ENCODE measurements at places on chromosomes 12 and 14.

- DNase-seq, result no peak
Observed at GRCh38 chr14:80212023-80212397, 706 bp upstream of the DIO2 start.

- no peak for DNase-seq
Observed at GRCh38 chr12:52285172-52285745, 6.1 kb downstream of the KRT81 start.

DNA sequence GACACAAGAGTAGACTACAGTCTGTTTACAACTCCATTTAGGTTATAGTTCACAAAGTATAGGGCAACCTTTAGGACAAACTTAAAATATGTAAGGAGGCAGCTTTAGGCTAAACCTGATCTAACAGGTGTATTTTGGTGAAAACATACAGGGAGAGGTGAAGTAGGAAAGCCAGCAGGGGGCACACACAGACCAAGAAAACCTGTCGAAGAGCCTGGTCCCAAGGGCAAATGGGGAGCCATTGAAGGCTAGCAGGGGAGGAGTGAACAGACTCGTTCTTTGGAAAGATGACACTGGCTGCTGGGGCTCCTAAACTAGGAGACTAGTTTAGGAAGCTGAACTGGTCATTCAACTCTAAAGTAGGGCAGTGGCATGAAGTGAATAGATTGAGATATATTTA lies 138.8 kb upstream of the WSCD2 start:
- DNase-seq, result no peak

GRCh38 chr12:110042264-110042663 lies 6.1 kb downstream of the C12orf76 start:
- no peak for DNase-seq

DNA sequence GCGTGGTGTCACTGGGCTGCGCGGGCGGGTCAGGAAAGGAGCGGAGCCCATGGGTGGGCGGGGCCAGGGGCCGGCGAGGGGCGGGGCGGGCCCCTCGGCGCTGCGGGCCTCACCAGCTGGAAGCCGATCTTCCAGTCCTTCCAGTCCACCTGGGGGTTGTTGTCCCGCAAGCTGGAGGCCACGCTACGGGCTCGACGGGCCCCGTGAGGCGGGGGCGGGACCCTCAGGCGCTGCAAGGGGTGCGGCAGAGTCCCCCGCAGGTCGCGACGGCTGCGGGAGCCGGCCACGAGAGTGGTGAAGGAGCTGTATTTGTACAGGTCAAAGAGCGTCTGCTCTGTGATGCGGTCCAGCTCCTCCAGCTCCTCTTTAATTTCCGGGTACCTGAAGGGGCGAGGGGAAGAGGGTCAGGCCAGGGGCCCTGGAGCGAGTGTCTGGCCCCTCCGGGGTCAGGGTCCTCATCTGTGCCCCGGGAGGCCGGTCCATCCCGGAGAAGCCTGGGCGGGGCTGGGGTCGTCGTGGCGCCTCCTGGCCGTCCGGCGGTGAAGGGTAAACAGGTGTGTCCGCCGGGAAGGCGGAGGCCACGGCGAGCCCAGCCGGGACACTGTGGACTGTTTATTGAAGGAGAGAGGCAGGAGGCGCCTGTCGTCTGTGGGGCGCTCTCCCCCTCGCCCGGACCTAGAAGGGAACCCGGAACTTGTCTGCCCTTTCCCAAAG lies 11.9 kb downstream of the SCNN1A start:
- no peak for DNase-seq

GRCh38 chr12:93780101-93780641 lies 103.0 kb downstream of the CRADD start:
- DNase-seq, result no peak

- DNase-seq, result no peak
Observed at GRCh38 chr12:28998662-28999120, 150.4 kb upstream of the FAR2 start.

- DNase-seq, result no peak
Observed at GRCh38 chr12:129949651-129950050, 45.8 kb upstream of the TMEM132D start.

DNA sequence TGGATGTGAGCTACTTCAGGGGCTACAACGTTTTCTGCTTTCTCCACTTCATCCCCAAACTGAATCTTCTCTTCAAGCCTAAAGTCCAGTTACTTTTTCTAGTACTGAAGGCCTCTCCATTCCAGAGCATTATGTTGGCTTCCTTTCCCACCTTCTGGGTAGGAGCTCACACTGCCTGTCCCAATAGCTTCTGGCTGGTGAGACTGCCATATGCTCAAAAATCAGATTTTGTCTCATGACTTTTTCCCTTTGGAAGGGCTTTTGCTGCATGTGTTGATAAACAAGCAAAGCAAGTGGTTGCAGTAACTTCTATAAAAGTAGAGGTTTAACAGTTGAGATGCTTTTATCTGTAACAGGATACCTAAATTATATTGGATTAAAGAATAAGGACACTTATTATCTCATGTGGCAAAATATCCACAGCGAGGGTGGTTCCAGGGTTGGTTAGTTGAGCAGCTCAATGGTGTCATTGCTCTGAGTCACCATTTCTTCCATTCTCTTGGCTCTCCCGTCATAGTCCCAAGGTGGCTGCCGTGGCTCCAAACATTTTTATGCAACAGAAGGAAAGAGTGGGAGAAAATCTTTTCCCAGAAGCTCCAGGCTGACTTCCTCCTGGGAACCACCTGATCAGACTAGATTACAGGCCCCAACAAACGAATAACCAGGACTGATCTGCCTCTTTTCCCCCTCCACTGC lies 15.1 kb upstream of the PPFIBP1 start:
- DNase-seq, result no peak

DNA sequence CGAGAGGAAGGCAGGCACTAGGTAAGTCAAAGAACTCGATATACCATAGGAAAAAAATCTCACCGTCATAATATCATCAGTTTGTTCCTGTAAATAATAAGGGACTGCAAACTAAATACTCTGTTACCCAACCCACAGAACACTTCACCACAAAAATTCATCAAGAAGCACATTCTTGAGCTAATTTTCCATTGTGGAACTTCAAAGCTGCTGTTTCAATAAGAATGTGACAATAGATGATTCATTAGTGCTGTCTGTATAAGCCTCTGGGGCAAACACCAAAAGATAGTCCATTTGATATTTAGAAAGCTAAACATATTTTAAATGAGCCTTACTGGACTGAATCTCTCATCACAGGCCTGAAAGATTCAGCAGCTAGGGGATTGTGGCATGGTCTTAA lies 219.4 kb downstream of the KSR2 start:
- no peak for DNase-seq

GRCh38 chr12:56718149-56718548 lies 7.0 kb downstream of the NACA start:
- no peak for DNase-seq

DNA sequence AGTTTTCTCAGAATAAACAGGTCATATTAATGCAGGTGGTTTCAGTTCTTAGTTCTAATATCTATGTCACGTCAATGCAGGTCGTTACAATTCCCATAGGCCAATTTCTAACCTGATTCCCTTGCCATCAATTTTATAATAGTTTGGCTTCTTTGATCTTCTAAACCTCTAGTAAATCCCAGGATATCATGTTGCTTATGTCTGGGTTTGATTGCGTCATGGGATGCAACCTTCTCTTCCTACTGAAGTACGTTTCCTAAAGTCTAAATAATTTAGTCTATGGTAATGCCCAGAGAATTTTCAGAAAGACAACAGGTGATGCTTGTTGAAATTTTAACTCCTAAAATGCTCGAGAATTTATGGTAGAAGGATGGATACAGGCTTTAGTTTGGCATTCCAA lies 19.2 kb downstream of the TAS2R7 start:
- DNase-seq, result no peak

DNA sequence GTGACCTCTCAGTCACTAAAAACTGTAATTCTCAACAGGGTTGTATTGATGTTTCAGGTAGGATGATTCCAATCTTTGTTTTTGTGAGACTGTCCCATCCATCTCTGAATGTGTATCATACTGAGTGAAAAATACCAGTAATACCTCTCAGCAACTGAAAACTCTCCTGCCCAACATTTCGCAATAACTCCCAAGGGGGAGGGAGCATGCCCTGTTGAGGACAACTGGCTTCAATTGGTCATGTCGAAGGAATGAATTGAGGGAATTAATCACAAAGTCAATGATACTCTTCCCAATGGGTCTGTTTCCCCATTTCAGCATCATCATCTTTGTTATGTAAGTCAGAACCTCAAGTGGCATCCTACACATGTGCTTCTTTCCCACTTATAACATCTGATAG lies 102.4 kb upstream of the E2F7 start:
- DNase-seq, result no peak

All from thoracic aorta (tissue), 2 donors.